Left hindlimb (tissue), 1 donor: ENCODE measurements at places on chromosomes 13 and 19.

DNA sequence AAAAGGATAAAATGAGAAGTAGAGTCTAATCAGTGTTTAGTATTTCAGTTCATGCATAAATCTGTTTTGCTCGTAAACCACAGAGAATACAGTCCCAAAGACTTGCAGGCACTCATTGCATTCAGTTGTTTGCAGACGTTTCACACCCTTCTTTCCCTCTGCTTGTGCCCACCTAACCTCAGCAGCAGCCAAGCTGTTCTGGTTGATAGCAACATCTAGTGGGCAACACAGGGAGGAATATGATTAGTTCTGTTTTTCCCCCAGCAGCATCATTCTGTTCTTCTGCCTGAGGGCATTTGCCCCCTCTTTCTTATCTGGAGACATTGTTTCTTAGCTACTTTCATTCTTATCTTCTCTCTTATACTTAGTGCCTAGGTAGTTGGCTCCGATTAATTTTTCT lies 135.6 kb downstream of the PAN3 start:
- no peak for DNase-seq

GRCh38 chr19:53424968-53425597 lies 6.7 kb upstream of the ZNF761 start:
- DNase-seq: peak; percentile 66

- DNase-seq: no peak
Observed at GRCh38 chr19:46604781-46605355, 3.7 kb downstream of the CALM3 start.

DNA sequence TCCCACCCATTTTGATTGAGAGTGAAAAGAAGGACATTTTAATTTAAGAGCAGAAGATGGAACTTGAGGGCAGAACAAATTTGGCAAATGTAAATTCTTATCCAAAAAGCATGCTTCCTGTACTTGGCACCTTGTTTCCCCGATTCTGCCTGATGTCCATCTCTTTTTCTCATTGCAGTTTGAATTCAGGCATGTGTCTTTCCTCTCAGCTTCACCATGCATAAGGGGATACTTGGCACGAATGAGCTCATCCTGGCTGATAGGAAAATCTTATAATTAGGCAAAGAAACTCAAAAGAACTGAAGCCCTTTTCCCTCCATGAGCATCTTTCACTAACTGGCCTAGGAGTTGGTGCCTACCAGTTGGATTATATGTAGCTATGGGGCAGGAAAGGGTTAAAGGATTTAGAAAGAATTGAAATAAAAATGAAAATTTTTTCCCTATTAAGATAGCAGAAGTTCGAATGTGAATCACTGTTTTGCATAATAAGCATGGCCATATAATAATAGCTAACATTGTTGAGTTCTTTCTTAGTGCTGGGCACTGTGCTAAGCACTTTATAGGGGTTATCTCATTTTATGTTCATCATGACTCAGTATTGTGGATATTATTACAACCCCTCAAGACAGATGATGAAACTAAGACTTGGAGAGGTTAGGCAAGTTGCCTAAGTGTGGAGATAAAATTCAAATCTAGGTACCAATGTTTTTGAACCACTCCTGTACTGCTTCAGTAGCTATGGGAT lies 386.6 kb downstream of the KCNRG start:
- no peak for DNase-seq

GRCh38 chr13:106314417-106314816 lies 221.0 kb downstream of the EFNB2 start:
- no peak for DNase-seq

DNA sequence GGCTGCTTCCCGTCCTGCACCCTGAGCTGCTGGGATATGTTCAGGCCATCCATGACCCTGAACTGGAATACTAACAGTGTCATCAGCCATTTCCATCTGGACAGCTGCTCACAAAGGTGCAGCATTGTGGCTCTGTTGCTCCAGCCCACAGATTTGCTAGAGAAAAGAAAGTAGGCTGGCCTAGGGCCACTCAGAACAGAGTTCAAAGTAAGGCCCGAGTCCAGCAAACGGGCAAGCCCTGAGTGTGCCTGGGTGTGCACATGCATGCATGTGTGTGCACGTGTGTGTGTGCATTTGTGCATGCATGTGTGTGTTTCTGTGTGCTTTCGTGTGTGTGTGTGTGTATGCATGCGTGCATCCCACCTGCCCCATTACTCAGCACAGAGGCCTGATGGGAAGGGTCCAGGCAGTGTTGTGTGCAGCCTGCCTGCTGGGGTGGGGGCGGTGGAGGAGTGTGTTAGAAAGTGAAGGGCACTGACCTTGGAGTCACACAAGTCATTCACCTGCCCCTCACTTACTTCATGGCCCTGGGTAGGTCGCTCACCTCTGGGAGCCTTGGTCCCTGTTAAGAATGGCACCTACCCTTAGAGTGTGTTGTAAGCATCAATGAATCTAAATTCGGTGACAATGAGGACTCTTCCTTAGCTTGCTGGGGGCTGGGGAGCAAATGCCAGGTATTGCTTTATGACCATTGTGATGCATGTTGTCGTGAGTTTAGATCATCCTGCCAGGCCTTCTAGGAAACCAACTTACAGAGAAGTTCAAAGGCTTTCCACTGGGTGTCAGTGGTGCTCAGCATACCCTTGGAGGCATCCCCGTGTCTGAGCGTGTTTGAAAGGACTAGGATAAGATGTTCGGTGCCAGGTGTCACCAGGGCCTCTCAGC lies 53.2 kb downstream of the GPR12 start:
- DNase-seq: no peak

DNA sequence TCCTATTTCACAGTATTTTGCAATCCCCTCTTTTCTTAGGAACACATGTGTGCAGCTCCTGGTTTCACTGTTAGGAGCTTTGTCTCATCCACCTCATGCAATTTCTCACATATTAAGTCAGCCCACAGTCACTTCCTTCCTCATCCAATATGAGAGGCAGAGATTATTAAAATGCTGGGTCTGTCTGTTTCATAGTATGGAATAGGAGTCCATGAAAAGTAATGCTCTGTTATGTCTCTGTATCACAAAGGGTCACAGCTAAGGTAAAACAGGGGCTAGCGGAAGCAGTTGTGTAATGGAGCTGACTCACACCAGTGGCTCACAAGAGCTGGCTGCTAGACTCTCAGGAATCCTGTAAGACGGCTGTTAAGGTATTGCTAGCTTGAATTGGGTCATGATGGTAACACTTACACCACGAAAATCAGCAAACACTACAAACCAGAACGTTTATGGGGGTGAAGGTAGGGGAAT lies 216.5 kb downstream of the EFNB2 start:
- DNase-seq: no peak

GRCh38 chr19:1432507-1432887 lies 5.7 kb upstream of the RPS15 start:
- DNase-seq: no peak

GRCh38 chr19:11982526-11982925 lies 17.7 kb downstream of the ZNF763 start:
- no peak for DNase-seq

- no peak for DNase-seq
Observed at GRCh38 chr19:23394511-23394910, 760 bp downstream of the ZNF91 start.

DNA sequence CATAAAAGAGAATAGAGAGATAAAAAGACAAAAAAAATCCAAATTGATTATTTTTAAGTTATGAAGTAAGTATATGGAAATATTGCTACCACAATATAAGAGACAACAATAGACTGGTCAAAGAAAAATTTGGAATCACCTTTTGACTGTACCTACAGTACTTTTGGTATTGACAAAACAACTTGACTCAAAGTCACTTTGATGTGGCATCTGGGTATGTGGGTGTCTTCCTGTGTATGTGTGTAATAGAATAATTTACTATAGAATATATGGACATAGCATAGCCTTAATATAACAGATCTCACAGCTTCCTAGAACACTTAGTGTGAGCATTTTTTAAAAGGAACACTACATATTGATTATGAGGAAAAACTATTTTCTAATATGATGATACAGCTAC lies 1016.2 kb upstream of the PCDH20 start:
- DNase-seq: no peak

- DNase-seq: no peak
Observed at GRCh38 chr13:97321616-97322321, 99.6 kb downstream of the MBNL2 start.

DNA sequence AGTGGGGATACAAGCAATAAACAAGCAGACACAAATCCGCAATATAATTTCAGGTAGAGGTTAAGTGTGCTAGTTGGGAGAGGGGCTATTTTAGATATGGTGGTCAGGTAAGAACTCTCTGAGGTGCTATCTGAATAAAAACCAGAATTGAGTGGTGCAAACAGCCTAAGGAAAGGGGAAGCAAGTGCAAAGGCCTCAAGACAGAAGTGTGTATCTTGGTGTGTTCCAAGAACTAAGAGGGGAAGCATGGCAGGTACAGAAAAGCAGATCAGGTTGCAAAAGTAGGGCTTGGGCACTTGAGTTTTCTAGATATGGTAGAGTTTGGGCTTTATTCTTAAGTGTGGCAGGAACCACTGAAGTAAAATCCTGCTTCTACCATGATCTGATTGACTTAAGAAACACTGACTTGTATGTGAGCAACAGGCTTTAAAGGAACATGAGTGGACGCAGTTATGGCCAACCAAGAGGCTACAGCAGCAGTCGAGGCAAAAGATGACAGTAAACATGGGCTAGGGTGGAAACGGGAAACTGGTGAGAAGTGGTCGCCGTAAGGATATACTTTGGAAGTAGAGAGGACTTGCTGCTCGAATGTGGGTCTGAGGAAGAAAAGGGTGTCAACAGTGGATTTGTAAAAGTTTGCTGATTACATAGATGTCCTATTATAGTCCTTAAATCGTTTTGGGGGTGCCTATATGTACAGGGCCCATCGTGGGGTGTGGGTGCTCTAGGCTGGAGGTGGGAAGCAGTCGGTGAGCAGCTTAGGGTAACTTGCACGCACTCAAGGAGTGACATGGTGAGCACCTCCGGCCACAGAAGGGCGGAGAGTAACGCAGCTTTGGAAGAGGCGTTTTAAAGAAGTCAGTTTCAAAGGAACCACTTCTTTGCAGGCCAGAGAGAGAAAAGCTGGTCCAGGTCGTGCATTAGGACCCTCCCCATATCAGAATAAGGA lies 677 bp downstream of the TGDS start:
- peak; percentile 31 for DNase-seq

GRCh38 chr19:2312820-2313501 lies 5.0 kb upstream of the LINGO3 start:
- DNase-seq: no peak

- DNase-seq: no peak
Observed at GRCh38 chr13:40786568-40786996, 2.8 kb upstream of the SLC25A15 start.

- DNase-seq: no peak
Observed at GRCh38 chr13:36601186-36601585, 72.6 kb upstream of the SERTM1 start.

DNA sequence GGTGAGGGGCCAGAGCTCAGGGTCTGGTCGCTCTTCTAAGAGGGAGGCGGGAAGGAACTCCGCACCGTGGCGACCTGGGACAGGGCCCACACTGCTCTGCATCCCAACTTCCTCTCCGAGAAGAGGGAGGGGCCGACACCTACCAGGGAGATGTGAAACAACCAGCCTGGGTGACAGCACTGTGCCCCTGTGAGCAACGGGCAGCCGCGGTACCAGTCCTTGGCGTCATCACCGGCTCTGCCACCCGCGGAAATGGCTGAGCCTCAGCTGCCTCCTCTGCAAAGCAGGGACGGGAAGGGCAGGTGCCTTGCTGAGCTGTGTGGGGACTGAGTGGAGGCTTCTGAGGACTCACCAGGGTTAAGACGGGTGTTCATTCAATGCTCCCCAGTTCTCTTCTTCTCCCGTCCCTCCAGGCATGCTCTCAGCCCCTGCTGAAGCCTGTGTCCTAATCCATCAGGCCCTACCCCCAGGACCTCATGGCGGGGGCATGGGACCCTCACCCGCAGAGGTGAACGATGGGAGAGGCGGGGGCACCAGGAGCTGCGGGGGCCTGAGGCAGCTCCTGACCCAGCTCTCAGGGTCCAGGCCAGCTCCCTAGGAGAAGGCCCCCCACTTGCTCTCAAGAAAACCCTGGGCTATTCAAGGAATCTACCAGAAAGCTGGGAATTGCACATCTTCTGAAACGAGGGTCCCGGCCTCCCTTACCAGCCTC lies 9.3 kb downstream of the ZNF787 start:
- DNase-seq: no peak

DNA sequence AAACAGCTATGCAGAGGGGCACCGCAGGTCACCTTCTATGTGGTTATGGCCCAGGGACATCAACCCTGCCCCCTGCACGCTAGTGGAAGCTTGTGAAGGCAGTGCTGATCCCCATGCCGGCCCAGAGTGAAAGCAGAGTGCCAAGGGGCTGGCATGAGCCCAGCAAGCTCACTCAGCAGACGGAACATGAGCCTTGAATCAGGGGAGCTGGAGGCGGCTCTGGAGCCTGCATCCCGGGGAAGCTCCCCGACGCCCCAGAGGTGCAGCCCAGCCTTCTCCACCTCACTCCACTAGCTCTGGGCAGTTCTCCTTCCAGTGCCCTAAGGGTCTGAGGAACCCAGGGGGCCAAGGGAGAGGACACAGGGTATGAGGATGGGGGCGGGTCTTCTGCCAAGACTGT lies 19.0 kb upstream of the ISYNA1 start:
- no peak for DNase-seq

DNA sequence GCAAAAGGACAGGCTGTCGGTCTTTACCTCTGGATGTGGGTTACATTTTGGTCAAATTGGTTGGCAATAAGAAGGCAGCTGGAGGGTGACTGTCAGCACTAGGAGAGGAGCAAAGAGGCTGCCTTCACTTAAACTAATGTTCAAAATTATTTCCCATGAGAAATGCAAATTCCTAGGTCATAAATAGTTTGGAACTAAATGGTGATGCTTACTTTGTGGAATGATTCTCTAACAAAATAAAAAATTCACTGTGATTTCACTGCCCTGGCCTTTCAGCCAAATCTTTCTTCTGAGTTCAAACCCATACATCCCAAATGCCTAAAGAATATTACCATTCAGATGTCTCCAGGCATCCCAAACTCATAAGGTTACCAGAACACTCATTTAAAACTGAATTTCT lies 25.0 kb upstream of the OXGR1 start:
- DNase-seq: no peak

DNA sequence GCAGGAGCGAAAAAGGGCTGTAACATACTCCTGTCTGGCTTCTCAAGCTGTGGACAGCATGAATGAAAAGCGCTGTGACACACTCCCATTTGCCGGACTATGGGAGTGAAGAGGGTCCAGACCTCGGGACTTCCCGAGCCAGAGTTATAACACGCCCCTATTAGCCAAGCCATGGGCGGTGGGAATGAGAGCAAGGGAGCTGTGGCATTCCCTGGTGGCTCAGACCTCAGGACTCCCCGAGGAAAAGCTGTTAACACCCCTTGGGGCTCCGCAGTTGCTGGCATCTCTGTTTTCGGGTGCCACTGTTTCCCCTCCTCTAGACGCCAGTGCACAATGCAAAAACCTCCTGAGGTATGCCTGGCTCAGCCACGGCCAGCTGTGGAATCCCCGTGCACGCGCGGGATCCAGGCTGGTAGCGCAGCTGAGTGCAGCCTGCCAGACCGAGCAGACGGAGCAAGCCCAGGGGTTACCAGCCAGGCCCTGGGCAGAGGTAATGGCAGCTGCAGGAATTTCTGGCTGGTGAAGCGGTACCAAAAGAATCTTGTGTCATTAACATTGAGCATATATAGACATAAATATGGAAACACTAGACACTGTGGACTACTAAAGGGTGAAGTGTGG lies 1534.6 kb upstream of the PRR20A start:
- no peak for DNase-seq

- peak; percentile 65 for DNase-seq
Observed at GRCh38 chr13:50208826-50209335, 193.6 kb downstream of the KCNRG start.
